CD4-positive, alpha-beta memory T cell (primary cell): ENCODE measurements at places on chromosomes 7 and 10. TPM values are rescaled to one million over a fixed set of nuclear protein-coding genes. Genes with fewer than 3 reads are reported as not detected.
A peak's percentile ranks its signal among the peaks of the same experiment; 100 is the strongest.

Gene ABLIM1
- total RNA-seq, result 202 TPM

Gene SFRP4
- total RNA-seq, result not detected

Gene KLF6
- total RNA-seq, result 291 TPM

Gene DENND2A
- total RNA-seq, result not detected

Gene CC2D2B
- 0.15 TPM for total RNA-seq

GRCh38 chr7:47786557-47787248 lies 161.6 kb downstream of the PKD1L1 start:
- DNase-seq, result no peak

- peak; percentile 6 for DNase-seq
Observed at GRCh38 chr7:149415391-149416071, 45.3 kb downstream of the ZNF777 start.

DNA sequence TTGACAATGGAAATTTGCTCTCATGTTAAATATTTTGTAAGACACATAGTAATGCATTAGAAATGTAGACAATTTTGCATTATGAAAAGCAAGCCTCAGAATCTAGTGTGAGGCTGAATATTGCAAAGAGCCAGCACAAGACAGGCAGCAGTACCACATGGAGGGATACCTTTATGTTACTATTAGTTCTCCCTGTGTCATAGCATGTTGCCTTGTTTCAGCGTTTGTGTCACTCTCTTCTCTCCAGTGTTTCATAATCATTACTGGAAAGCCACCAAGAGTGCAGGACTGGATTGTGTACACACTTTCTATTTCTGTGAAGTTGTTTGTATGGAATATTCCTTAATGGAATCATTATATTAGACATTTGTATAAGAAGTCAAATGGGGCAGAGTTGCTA lies 8.5 kb downstream of the AHR start:
- no peak for DNase-seq

- DNase-seq, result no peak
Observed at GRCh38 chr7:101165958-101166647, 734 bp upstream of the VGF start.
